CD8-positive, alpha-beta memory T cell (primary cell): ENCODE measurements at places on chromosomes 6 and 20.

DNA sequence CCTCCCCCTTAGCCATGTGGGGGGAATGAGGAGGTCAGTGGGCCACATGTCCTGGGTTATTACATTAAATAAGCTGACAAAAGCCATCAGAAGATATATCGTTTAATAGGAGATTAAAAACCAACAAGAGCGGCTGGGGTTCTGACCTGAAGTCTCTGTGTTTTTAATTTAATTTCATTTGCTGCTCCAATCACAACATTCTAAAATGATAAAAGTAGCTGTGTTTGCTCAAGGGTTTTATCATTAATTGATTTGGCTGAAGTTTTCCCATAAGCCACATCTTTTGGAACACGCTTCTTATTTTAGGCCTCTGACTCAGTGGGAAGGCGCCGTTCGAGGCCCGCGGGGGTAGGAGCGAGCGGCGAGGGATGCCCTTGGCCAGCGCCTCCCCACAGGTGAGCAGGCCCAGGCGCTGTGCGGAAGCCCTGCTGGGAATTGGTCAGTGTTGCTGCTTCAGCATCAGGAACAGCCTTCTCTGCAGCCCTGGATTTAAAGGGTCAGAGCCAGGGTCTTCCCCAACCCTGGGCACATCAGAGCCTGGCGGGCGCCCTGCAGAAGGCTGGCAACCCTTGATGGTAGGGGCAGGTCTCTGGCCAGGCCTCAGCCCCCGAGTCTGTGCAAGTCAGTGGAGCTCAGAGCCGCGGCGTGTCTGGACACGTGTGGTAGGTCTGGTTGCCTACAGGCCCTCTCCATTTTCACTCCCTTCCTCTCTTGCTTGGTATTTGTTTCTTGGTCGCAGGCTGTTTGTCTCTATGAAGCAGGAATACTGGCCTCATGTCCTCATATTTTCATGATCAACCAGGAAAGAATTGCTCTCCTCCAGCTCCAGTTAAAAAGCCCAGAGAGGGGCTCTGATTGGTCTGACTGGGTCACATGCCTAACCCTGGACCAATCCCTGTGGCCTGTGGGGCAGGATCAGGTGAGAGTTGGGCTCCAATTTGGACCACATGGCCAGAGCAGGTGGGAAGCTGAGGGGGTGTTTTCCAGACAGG is 30.9 kb upstream of the MLN start:
- no peak for DNase-seq

GRCh38 chr20:59273739-59274357 is 26.6 kb upstream of the EDN3 start:
- no peak for DNase-seq

DNA sequence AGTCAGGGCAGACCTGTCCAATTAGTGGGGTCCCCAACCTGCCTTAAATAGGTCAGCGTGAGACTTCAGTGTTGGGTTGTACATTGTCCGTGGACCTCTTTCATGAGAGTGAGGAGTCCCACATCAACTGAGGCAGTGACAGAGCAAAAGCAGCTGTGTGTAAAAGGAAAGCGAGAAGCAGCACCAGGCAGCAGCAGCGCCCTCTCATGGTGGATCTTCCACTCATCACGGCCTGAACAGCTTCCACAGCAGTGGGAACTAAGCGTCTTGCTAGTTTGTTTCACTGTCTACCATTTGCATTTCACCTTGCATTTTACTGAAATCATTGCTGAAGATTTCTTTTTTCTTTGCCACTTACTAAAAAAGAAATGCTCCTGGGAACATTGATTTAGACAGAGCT is 333.8 kb downstream of the PKHD1 start:
- DNase-seq, result no peak

- no peak for DNase-seq
Observed at GRCh38 chr6:82118150-82118562, 129.4 kb downstream of the IBTK start.

- DNase-seq, result no peak
Observed at GRCh38 chr20:21228511-21228910, 74.6 kb upstream of the XRN2 start.

DNA sequence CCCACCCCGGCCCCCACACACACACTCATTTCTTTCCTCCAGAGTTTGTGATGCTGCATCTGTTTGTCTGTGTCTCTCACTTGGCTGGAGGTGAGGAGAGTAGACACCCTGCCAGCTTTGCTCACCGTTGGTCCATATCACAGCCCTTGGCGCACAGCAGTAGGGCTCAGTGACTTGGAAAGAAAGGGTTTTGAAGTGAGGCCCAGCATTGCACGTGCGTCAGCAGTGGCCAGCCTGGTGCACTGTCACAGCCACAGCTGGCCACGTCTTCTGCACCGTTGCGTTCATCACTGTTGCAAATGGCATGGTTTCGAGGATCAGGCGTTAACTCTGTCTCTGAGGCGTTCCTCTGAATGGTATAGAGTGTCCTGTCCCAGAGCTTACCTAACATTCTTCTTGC is 3.7 kb downstream of the WFDC5 start:
- no peak for DNase-seq

GRCh38 chr20:48983423-48984400 is 62.2 kb downstream of the ARFGEF2 start:
- DNase-seq, result no peak

- no peak for DNase-seq
Observed at GRCh38 chr6:46781478-46782378, 11.5 kb upstream of the MEP1A start.
